Fibroblast of skin of scalp (primary cell): ENCODE measurements at places on chromosomes 3 and 15.
A peak's percentile ranks its signal among the peaks of the same experiment; 100 is the strongest.

DNA sequence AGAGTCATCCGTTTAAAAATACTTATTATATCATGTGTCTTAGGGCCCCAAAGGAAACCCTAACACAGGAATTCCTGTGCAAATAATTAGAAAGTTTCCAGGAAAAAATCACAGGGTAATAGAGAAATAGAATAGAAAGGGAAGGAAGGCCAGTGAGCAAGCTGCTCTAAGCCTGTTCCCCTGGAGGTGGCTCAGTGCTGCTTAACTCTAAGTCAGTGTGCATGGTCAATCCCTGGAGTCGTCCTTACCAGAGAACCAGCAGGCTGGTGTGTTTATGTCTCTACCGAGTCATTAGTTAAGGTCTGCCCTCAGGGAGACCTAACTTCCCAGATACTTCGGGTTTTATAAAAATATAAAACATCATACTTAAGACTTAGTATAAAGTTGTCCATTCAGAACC lies 21.0 kb upstream of the MCF2L2 start:
- peak; percentile 18 for DNase-seq

DNA sequence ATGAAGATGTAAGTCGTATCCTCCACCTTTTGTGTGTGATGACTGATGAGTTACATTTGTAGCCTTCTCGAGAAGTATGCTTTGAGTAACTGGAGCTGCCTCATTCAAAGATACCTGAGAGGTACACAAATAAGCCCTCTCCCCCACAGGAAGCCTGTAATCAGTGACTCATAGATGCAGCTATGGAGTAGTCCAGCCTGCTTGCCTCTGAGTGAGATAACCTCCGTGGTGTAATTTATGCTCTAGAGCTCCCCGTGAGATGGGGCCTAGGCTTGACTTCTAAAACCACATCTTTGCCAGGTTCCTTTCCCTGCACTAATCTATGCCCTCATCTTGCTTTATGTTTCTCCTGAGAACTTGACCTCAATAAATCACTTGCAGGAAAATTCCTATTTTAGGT lies 291.7 kb downstream of the SUCLG2 start:
- DNase-seq = no peak

- DNase-seq = no peak
These were observed 66.8 kb downstream of the CHRNA7 start for GRCh38 chr15:32096916-32097617.

DNA sequence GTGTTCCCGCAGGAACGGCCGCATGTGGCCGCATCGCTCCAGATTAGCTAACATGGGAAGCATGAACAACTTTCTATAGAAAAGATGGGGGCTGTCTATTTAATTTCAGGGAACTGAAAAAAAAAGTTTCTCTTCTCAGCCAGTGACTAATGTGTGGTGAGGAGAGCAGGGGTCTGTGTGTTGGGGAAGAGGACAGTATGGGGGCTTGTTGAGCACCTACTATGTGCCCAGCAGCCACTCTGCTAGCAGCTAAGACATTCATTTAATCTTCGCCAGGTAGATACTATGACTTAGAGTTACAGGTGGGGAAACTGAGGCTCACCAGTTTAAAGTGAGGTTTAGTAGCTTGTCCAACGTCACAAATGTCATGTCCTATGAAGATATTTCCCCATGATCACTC lies 56.6 kb downstream of the MGLL start:
- no peak for DNase-seq

DNA sequence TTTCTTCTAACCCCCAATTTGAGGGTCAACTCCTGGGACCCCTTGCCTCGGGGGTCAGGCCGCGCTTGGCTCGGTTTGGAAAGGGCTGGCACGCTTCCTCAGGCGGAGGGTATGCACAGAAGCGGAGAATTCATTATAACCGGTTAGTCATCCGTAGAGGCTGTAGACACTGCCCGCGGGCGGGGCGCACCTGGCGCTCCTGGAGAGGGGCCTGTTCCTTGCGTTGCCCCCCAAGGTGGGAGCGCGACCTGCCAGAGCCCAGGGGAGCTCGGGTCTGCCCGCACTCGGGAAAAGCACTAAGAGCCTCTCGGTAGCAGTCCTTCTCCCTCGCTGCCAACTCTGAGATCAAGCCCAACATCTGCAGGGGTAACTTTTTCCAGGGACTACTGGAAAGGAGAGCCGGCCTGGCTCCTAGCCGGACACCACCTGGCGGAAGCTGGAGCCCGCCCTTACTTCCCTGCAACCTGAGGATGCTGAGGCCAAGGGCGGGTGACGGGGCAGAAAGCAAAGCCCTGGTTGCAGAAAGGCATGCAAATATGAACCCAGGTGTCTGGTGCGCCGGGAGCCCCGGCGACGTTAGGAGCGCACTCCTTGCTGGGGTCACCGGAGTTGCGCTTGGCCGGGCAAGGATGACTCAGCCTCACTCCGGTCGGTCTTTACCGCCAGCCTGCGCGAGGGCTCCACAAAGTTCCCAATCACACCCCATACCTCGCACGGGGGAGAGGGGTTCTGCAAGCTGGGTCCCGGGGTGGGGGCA lies 1.5 kb upstream of the CACNA2D3 start:
- no peak for DNase-seq

GRCh38 chr15:93040288-93041158 lies 48.5 kb downstream of the RGMA start:
- DNase-seq = no peak

- DNase-seq = no peak
These were observed 139.0 kb upstream of the SLC2A2 start for GRCh38 chr3:171165499-171165921.

GRCh38 chr3:32996048-32996754 lies 44.8 kb downstream of the CCR4 start:
- no peak for DNase-seq

- no peak for DNase-seq
These were observed 333.9 kb upstream of the THRB start for GRCh38 chr3:24828551-24828950.

GRCh38 chr3:157094751-157095480 lies 65.0 kb downstream of the CCNL1 start:
- no peak for DNase-seq

GRCh38 chr3:126541628-126542339 lies 16.9 kb downstream of the C3orf22 start:
- no peak for DNase-seq

DNA sequence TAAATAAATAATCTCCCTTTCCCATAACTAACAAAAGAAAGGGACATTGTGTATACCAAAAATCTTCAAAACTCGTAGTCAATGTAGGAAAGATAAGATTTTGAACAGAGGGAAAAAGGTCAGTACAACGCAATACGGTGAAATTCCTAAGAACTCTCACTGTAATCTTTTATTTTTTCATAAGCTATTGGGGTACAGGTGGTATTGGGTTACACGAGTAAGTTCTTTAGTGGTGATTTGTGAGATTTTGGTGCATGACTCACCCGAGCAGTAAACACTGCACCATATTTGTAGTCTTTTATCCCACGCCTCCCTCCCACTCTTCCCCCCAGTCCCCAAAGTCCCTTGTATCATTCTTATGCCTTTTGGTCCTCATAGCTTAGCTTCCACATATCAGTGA lies 718.0 kb downstream of the TBL1XR1 start:
- DNase-seq = no peak

DNA sequence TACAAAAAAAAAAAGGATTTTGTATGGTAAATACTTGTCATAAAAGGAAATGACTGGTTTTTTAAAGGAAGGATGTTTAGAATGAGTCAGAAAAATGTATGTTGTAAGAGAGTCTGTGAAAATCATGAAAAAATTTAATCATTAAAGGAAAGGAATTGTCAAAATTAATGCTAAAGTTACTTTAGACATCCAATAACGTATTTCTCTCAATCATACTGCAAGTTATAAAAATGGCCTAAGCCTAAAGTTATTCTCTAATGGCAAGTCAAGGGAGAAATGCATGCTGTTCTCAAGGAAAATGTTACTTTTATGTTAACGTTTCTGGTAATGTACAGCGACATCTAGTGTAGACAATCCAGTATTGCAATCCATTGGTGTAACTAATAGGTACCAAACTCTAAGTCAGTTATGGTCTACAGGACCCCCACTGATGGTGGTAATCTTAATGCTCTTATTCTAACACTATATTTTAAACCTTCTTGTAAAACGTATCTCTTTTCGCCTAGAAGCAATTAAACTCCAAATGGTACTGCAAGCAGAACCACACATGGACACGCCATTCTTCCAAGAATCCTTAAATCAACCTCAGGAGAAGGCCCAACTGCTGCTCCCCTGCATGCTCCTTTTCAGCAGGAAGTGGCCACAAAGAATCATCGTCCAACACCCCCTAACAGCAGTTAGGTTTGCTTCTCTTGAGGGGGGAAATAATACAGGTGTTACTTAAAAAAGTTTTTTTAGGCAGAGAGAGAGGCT lies 35.2 kb downstream of the NCEH1 start:
- peak; percentile 68 for DNase-seq

DNA sequence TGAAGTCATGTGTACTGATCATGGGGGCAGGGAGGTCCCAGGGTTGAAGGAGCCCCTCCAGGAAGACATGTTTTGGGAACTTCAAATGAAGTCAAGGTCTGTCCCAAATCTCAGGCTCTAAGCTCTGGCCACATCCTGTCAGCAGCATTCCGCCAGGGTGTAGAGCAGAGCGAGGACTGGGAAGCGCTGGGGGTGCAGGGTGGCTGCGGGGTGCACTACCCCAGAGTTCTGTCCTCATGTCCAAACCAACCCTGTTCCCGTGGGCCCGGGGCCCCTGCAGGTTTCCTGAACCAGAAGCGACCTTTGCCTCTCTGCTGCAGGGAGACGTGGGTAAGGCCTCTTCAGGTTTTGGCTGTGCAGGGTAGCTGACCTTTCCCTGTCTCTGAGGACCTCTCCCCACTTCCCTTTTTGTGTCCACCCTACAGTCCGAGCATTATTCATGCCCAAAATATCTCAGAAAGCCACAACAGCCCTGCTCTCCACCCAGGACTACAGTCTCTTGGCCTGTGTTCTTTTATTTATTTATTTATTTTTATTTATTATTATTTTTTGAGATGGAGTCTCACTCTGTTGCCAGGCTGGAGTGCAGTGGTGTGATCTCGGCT lies 26.6 kb upstream of the FLNB start:
- no peak for DNase-seq

DNA sequence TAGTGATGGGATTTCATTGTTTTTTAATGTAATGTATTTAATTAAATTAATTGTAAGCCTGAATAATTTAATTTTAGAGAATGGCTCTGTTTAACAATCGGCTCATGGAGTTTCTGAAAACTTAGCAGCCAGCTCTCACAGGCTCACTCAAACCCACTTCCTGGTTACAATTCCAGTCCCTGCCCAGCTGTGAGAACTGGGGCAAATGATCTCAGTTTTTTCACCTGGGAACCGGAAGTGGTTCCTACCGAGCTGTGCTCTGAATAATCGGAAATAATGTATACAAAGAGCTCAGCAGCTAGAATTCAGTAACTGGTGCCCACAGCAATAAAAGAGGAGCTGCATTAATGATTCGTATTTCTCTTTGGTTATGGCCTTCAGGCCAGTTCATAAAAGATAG lies 244.3 kb upstream of the MCTP2 start:
- DNase-seq = no peak

- DNase-seq = no peak
These were observed 3.9 kb upstream of the CXCR6 start for GRCh38 chr3:45939341-45939771.

DNA sequence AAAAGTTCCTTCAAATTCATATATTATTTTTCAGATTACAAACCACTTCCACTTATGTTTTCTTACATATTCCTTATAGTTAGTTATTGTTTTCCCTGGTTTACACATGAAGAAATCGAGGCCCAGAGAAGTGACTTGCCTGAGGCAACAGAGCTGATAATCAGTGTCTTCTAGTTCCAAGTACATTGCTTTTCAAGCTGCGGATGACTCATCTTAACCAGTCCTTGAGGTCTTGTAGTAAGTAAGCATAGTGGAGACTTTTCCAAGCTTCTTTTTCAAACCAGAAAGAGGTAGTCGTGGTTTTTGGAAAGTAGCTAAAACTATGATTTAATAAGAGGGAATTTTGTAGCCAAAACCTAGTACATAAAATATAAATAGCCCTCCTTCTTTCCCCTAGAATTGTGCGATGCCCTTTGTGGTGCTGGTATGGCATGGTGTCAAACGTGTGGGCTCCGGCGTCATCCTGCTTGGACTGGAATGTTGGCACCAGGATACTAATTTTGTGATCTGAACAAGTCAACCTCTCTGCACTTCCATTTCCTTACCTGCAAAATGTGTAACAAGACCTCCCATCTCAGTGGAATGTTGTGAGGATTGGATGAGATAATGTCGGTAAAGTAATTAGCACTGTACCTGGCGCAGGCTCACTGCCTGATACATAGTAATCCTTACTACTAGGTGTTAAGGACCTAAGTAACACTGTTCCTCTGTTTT lies 19.0 kb upstream of the DLG1 start:
- DNase-seq = peak; percentile 88

- DNase-seq = no peak
These were observed 3.1 kb downstream of the CIB1 start for GRCh38 chr15:90230610-90231009.

DNA sequence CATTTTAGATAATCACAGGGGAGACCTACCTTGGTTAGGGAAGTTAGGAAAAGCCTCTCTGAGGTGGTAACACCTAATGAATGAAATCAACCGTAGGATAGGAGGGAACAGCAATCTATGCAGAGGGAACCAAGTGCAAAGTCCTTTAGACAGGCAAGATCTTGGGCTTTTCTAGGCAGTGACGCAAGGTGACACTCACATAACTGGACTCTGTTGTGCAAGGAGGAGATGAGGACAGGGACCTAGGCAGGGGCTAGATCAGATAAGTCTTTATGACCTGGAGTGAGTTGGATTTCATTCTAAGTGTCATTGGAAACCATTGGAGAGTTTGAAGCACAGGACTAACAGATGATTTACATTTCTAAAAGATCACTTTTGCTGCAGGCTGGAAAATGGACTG lies 4.6 kb upstream of the LMOD3 start:
- no peak for DNase-seq

DNA sequence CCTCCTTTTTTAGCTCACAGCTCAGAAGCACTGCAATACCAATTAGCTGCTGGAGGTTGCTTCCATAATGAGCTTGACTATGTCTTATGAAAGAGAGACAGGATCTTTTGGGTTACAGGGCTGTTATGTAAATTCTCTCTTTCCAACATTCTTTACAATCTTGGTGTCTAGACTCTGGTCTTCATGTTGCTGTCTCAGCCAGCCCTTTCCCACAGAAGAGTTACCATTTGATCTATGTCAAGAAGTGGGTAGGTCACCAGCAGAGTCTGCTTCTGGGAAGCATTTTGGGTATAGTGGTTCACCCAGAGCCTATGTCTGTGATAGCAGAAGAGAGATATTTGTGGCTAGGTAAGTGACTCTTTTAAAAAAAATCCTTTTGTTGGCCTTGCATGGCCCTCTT lies 234.5 kb downstream of the SATB1 start:
- DNase-seq = peak; percentile 41

GRCh38 chr3:20669184-20669583 lies 483.2 kb upstream of the SGO1 start:
- no peak for DNase-seq
